Stromal cell of bone marrow (primary cell): ENCODE measurements at places on chromosomes 7 and 10.

GRCh38 chr10:52318822-52319464 lies 4.9 kb downstream of the DKK1 start:
- DNase-seq = peak; percentile 66

- no peak for DNase-seq
These were observed 1160.8 kb downstream of the REEP3 start for GRCh38 chr10:64682043-64682442.

GRCh38 chr7:41491308-41491707 lies 211.6 kb downstream of the INHBA start:
- no peak for DNase-seq

DNA sequence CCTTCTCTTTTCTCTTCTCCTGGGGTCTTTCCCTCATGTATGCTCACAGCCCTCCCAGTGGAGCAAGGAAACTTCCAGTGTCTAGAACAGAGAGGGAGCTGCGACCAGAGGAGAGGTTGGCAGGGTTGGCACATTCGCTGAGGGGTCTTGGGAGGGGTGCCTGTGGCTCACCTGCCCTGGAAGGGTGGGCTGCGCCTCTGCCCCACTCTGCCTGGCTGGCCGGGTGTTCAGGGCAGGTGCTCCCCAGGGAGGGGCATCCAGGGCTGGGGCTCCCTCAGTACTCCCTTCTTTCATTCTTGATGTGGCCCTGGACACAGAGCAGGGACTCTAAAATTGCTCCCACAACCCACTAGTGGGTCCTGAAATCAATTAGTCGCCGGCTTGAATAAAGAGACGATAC lies 16.9 kb downstream of the SHH start:
- no peak for DNase-seq

GRCh38 chr10:46543466-46544377 lies 12.7 kb downstream of the GPRIN2 start:
- DNase-seq = no peak

DNA sequence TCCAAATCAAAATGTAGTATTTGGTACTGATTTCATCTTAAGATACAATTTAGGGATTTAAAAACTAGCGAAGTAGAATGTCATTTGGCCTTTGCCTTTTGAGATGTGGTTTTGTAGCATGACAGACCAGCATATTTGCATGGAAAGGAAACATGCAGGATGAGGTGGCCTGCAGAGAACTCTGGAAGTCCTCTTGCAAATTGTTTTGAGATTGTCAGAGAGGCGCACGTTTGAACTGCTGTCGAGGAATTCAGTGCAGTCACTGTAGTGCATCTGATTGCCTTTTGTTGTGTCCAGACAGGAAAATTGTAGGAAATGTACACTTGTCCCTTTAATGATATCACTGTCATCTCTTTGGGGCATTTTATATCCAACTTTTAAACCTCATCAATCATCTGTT lies 136.7 kb downstream of the CELF2 start:
- no peak for DNase-seq
